ENCODE measurements at places on chromosomes 16 and 17.

GRCh38 chr16:19380328-19380727, 37.4 kb upstream of the TMC5 start:
- no peak for DNase-seq

- no peak for DNase-seq
These were observed 46.0 kb downstream of the LMF1 start for GRCh38 chr16:924806-925205.

GRCh38 chr16:57752581-57753447, 17.2 kb downstream of the KATNB1 start:
- DNase-seq, result no peak

- no peak for DNase-seq
These were observed 11.6 kb downstream of the TOM1L2 start for GRCh38 chr17:17960500-17961030.

- DNase-seq, result no peak
These were observed 46.1 kb downstream of the ANKRD11 start for GRCh38 chr16:89444151-89444723.

DNA sequence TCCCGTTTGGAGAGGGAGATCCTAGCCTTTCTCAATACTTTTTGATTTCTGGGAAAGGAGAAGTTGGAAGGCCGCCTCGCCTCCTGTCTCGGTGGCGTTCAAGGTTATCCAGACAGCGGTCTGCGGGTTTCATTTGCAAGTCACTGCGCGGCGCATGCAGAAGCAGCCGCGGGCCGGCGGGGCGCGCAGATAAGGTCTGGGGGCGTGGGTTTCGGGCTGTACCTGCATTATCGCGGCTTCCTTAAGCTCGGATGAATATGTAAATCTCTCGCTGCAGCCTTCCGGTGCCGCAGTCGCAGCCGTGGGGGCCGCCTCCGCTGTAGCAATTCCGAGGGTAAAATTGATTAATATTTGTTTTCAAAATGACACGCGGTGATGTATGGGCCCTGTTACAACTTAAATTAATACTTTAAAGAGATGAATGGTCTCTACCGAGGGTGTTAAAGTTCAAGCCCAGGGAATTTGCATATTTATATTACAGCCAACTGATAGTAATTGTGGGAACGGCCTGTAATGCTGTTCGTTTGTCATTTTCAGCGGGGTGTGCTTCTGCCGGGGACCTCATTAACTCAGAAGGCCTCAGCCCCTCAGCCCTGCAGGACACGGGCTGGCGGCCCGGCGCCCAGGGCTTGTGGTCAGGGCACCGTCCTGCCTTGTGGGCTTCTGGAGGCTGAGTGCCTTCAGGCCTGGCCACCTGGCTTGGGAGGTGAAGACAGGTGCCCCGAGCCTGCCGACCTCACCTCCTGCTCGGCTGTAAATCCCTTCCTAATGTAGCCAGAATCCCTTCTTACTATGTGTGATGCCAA, 99.4 kb downstream of the CYLD start:
- DNase-seq, result peak; percentile 4

GRCh38 chr16:27902551-27902950, 161.0 kb downstream of the GSG1L start:
- no peak for DNase-seq

DNA sequence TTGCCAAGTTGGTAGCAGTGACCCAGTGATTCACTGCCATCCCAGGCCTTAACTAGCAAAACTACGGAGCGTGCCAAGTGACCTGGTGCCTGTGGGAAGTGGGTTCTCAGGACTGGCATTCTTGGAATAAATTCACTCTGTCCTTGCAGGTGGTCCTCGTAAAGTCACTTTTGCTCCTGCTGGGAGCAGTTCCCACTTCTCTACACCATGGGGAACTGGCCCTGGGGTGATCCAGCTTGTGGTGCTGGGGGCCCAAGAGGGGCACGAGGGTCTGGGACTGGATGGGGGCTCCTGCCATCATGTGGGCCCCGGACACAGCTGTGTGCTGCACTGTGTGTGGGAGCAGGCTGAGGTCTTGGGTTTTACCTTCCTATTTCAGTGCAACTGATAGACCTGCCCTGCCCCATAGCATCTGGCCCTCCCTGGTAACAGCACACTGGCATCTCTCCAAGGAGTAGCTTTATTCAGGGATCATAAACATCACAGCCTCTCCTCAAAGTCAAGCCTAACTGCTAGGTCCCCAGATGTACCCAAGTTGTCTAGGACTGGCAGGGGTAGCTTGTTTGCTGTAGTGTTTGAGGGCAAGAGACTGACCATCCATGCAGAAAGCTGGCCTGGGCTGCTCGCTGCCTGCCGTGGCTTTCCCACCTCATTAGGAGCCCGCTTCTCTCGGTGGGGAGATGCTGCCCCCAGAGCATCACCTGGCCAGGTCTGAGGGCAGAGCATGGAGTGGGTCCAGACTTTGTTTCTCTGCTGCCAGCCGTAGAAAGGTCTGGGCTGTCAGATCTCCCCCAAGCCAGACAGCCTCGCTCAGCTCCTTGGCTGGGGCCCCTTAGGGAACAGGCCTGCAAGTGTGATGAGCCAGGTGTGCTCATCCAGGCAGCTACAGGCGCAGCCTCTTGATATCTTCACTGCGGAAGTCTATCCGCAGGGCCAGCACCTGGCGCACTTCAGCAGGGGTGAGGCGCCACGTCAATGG, 26.0 kb downstream of the FCSK start:
- no peak for DNase-seq

- DNase-seq, result no peak
These were observed 1.4 kb downstream of the CBFA2T3 start for GRCh38 chr16:88975511-88976061.

GRCh38 chr17:28899212-28899815, 1.8 kb upstream of the FLOT2 start:
- no peak for DNase-seq

DNA sequence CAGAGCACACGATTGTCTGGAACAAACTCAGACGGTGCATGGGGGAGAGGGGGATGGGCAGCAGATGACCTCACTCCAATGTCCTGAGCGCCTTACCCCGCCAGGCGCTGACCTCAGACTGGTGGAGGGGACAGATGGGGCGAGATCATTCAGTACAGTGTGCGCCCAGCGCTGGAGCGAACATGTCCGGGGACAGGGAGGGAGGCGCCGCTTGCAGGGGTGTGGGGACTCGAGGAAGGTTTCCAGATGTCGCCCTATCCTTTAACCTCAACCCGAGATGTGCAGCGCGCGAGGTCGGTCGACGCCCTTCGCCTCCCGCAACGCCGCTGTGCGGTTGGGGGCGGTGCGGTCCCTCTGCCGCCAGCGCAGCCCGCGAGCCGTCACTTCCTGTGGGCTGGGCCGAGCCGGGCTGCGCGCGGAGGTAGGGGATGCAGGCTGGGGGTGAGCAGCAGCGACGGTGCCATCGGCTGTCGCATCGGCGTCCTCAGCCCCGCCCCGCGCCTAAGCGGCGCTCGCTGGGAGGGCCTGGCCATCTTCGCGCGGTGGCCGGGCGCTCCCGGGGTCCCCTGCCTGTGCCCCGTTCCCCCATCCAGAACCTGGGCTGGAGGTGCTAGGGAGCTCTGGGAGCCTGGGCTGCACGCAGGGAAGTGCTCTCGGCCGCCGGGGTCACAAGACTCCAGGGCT, 5.3 kb upstream of the CDR2L start:
- DNase-seq, result peak; percentile 57

DNA sequence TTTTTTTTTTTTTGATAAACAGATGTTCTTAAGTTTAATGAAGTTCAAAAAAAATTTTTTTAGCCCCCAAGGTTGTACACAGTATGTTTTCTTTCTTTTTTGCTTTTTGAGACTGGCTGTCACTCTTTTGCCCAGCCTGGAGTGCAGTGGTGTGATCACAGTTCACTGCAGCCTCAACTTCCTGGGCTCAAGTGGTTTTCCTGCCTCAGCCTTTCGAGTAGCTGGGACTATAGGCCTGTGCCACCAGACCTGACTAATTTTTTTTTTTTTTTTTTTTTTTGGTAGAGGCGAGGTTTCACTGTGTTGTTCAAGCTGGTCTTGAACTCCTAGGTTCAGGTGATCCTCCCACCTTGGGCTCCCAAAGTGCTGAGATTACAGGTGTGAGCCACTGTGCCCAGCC, 12.8 kb downstream of the ITGAE start:
- no peak for DNase-seq

GRCh38 chr17:48787828-48788227, 29.2 kb downstream of the TTLL6 start:
- no peak for DNase-seq

- DNase-seq, result no peak
These were observed 66.3 kb downstream of the CLEC16A start for GRCh38 chr16:11010575-11011221.

- DNase-seq, result no peak
These were observed 53.5 kb upstream of the PABPN1L start for GRCh38 chr16:88919936-88920335.

- no peak for DNase-seq
These were observed 1.1 kb downstream of the METTL16 start for GRCh38 chr17:2510559-2510958.

GRCh38 chr17:4584101-4584916, at the start of gene SMTNL2:
Gene SMTNL2, plus strand, starts transcription at chr17:4584529. Its CDS starts 77 bp downstream, at chr17:4584606.
- no peak for DNase-seq

DNA sequence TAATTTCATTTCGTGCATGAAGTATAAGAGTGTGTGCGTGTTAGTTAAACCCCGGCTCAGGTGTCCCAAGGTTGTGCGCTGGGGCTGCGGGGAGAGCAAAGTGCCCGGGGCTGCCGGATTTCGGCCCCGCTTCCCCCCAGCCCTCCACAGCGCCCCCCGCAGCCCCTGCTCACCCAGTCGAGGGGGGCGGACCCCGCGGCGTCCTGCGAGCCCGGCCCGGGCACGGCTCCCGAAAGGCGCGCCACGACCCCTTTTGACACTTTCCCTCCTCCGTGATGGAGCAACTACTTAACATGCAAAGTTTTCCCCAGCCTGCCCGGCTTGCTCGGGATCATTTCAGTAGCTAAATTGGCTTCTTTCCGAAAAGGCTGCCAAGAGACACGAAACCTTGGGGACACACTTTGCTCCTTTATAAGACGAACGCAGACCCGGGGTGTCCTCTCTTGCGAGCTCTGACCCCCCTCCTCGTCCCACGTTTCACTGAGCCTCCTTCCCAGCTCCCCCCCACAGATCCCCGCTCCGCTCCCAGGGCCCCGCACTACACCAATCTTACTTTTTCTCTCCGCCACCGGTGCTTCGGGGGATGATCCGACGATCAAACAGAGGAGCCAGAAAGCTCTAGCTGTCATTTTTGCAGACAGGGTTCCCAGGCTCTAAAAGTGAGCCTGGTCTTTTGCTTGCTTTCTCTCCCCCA, 552 bp downstream of the C17orf58 start:
- no peak for DNase-seq

DNA sequence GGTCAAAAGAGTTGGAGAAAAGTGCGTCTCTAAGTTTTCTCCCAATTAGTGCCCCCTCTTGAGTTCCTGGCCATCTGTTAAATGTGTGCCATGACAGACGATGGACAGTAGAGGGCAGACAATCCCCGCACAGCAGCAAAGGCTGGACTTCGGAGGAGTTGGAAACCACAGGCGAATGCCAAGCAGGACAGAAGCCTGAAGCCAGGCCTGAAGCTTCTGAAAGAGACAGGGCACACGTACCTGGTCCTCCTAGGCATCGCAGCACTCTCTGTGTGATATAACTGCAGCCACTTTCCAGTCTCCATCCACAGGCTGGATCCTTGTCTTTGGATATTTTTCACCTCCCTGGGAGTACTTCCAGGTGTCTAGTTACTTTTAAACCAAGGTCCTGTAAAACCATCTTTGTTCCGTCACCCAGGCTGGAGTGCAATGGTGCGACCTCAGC, 14.5 kb downstream of the C17orf100 start:
- no peak for DNase-seq

- no peak for DNase-seq
These were observed 10.6 kb downstream of the CHMP1A start for GRCh38 chr16:89646906-89647305.

GRCh38 chr17:81831957-81832607, 1.0 kb downstream of the MCRIP1 start:
- DNase-seq, result no peak

DNA sequence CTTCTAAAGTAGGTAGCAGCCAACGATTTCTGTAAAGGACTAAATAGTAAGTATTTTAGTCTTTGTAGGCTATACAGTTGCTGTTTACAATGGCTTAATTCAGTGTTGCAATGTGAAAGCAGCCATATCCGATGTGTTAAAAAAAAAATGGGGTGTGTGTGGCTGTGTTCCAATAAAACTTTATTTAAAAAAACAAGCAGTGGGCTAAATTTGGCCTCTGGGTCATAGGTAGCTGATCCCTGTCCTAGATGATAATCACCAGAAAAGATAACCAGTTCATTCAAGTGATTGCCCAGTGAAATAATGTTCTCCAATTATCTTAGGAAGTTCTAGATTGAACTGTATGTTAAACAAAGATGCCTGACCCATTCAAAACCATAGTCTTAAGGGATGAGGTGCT, 124.3 kb downstream of the MAP2K6 start:
- no peak for DNase-seq

- no peak for DNase-seq
These were observed 3.7 kb upstream of the RAB40C start for GRCh38 chr16:586047-586644.

DNA sequence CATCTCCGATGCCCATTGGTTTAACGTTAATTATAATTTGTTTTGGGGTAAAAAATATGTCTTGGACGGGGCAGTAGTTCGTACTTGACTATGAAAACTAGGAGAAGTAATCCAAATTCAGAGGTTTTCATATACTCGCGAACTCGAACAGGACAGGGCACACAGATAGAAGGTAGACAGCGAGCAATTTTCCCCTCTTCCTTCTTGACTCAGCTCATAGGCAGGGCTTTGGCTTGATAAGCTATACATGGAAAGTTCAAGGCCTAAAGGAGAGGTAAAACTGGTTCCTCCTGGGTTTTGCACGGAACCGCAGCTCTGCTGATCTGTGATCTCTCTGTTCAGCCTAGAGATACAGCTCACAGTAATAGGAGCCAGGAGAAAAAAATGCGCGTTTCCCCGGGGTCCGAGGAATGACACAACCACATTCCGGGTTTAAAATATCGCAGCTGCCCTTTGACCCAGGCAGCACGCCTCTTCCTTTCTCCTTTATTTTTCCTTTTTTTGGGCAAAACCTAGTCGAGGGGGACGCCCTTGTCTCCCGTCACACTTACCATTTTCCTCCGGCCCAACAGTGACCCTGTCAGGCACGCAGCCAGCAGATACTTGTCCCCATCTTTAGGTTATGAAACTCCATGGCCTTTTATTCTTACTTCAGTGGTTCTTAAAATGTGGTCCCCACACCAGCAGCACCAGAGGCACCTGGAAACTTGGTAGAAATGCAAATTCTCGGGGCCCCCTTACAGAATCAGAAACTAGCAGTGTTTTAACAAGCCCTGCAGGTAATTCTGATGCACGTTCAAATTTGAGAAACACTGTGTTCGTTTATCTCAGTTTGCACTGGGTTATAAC, 1.7 kb upstream of the LASP1 start:
- no peak for DNase-seq

- no peak for DNase-seq
These were observed 34.8 kb downstream of the CYB5D2 start for GRCh38 chr17:4177806-4178205.

DNA sequence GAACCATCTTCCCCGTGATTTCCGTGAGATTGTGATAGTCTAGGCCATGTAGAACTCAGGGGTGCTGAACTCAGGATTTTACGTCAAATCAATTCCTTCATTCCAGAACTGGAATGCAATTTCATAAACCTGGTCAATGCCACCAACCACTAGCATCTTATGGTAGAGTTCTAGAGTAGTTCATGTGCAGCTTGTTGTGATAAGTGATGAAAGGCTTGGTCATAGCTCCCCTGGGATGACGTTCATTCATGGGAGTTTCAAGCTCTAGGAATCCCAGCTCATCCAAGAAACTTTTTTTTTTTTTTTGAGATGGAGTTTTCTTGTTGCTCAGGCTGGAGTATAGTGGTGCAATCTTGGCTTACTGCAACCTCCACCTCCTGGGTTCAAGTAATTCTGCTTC, 3.7 kb upstream of the DPEP2 start:
- DNase-seq, result no peak

- DNase-seq, result no peak
These were observed 22.5 kb downstream of the AXIN2 start for GRCh38 chr17:65538675-65539529.

All from stimulated activated CD8-positive, alpha-beta memory T cell treated with anti-CD3 and anti-CD28 coated beads, Interleukin-12 subunit alpha, Interleukin-12 subunit beta, amount 100 ng/mL, for 1 hour (primary cell).